ENCODE measurements at places on chromosomes 3 and 15.

- DNase-seq = no peak
These were observed 8.4 kb downstream of the PARP14 start for GRCh38 chr3:122688996-122689395.

DNA sequence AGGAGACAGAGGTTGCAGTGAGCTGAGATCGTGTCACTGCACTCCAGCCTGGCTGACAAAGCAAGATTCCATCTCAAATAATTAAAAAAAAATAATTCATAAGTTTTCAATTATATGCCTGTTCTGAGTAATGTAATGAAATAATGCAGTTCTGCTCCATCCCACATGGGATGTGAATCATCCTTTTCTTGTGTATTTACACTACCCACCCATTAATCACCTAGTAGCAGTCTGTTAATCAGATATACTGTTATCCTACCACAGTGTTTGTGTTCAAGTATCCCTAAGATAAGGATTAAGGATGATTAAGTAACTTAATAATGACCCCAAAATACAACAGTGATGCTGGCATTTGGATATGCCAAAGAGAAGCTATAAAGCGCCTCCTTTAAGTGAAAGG is 38.8 kb downstream of the PIGB start:
- no peak for DNase-seq

- no peak for DNase-seq
These were observed 87.0 kb downstream of the HHLA2 start for GRCh38 chr3:108383306-108383705.

- DNase-seq = no peak
These were observed 89.0 kb downstream of the PPCDC start for GRCh38 chr15:75112278-75112847.

DNA sequence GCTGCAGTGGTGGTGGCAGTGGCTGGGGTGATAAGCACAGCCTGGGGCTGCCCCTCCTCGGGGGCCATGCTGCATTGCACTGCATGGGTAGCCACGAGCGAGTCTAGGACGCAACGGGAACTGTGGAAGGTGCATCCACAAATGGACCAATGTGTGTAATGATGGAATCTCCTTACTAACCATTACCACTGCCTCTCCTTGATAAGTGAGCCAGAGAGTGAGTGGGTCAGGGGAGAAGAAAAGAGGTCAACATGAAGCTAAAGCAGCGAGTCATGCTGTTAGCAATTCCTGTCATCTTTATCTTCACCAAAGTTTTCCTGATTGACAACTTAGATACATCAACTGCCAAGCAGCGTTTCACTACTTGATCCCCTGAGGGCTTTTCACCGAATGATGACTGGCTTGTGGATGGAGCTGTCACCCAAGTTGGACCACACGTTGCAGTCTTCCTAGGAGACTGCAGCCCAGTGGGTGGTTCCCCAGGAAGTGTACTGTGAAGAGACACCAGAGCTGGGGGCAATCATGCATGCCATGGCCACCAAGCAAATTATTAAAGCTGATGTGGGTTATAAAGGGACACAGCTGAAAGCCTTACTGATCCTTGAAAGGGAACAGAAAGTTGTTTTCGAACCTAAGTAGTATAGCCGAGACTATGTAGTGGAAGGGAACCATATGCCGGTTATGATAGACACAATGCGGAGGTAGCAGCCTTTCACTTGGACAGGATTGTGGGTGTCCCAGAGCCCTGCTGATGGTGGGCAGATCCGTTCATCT is 20.6 kb downstream of the SAMD7 start:
- DNase-seq = no peak

DNA sequence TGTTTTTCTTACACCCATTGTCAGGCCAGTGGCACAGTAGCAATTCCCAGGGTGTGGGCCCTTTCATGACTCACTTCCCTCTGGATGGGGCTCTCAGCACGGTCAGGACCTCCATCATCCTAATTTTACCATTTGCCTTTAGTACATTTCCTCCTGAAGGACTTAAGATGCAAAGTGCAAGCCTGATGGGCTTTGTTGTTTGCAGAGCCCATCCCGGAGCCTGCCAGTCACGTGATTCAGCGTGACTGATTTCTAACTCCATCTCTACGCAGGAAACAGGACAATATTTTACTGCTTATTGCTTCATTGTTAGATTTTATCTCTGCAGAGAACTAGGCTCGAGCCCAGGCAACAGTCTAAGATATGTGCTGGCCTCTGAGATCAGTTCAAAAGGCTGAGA is 223.7 kb downstream of the PDZRN3 start:
- no peak for DNase-seq

DNA sequence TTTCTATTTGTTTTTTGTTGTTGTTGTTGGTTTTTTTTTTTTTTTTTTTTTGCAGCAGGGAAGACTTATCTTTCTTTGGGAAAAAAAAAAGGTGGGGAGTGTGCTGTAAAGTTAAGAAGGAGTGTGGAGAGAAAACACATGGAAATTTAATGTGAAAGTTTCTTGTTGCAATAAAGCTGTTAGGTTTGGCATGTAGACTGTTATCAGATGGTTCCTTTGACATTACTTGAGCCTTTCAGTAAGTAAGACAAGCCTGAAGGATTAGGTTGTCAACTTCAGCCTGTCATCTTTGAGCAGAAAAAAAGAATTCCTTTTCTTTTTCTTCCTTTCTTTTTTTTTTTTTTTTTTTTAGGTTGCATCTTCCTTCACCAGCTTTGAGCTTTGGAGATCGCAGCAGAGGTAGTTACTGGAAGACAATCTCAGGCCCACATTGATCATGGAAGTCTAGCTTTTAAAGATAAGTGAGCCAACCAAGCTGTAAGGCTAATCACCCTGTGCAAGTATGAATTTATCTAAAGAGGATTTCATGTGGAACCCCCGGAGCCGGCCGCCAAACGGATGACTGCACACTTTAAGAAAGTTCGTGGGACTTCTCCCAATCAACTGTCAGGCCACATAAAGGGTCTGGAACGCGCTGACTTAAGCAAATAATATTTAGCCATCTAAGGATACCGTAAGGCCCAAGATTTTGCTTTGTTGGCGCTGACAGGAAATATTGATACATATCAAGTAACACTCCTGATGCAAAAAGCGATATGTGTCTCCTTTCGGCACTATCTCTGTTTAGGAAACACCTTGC is 1040.1 kb upstream of the NR2F2 start:
- DNase-seq = no peak

GRCh38 chr15:64013179-64014062 is 32.9 kb downstream of the DAPK2 start:
- no peak for DNase-seq

DNA sequence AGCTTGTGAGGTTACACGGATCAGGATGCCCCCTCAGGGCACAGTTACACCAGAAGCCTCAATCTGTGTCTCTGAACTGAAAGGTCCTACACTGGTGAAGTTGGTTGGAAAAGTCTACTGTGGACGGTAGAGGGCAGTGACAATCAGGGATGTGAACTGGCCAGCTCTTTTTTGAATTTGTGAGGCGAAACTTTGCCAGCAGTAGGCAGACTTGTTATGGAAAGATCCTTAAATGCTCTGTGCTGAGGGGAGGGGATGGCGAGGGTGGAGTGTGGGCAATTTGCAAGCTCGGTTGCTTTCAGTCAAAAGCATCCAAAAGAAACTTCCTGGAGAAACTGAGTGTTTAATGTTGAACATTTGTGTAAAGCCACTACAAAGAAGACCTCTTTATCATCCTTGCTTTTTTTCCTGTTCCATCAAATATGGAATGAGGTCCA is 127.4 kb upstream of the ABHD17C start:
- peak; percentile 88 for DNase-seq

GRCh38 chr15:44735482-44736180 is 697 bp upstream of the TRIM69 start:
- DNase-seq = no peak

- no peak for DNase-seq
These were observed 145.0 kb downstream of the LRRK1 start for GRCh38 chr15:101063891-101064794.

GRCh38 chr3:108608750-108609149 is 19.2 kb downstream of the DZIP3 start:
- no peak for DNase-seq

GRCh38 chr3:108189440-108189839 is 32.8 kb downstream of the IFT57 start:
- DNase-seq = no peak

GRCh38 chr3:102972350-102972749 is 537.5 kb downstream of the ZPLD1 start:
- DNase-seq = no peak

DNA sequence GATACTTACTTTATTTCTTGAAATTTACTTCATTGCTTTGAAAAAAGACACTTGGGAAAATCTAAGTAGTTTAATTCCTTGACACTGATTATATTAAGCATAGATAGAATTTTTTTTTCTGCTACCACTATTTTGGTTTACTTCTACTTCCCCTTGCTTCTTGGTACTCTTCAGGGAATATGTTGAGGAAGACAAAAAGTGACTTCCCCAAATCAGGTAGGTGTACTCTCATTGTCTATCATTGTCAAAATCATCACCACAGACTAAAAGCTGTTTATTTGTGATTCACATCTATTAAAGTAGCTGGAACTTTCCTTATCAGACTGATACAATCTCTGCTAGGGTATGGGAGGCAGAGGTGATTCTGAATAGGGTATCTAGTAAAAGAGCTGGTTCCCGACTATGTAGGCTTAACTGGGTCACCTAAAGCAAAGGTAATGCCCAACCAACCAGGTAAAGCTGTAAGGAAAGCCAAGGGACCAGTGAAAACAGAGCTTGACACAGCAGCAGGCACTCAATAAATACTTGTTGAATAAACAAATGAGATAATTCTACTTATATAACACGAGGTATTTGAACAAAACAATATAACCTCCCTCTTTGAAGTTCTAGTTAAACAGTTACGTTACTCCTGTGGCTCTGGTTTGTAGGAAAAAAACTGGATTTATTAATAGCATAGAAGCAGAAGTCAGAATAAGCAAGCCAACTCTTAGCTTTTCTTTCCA is 346.9 kb downstream of the PLCL2 start:
- no peak for DNase-seq

DNA sequence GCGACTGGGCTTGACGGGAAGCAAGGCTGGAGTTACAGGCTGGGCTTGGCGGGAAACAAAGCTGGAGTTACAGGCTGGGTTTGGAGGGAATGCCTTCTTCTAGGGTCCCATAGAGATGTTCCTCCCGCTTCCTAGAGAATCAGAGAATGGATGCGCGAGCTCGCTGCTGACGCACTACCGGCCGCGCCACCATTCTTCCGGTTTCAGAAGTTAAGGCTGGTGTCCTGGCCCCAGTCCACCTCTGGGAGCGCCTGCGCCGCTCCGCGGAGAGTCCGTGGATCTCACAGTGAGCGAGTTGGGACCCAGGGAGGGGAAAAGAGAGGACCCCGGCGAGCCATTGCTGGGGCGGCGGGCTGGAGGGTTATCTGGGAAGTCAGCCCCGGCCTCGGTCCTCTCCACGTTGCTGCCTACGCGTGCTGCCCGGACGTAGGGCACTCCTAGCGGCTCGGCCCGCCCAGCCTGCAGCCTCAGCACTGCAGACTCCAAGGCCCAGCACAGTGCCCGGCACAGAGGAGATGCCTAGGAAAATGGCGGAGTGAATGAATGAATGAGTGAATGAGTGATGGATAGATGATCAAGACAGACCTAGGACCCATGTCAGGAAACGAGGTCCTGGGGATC is at the start of gene ZNF502:
TSS of gene ZNF502 (plus strand) at position 206 of the 621 bp plus-strand sequence. CDS start 7,602 bp downstream, outside the sequence.
- peak; percentile 57 for DNase-seq

DNA sequence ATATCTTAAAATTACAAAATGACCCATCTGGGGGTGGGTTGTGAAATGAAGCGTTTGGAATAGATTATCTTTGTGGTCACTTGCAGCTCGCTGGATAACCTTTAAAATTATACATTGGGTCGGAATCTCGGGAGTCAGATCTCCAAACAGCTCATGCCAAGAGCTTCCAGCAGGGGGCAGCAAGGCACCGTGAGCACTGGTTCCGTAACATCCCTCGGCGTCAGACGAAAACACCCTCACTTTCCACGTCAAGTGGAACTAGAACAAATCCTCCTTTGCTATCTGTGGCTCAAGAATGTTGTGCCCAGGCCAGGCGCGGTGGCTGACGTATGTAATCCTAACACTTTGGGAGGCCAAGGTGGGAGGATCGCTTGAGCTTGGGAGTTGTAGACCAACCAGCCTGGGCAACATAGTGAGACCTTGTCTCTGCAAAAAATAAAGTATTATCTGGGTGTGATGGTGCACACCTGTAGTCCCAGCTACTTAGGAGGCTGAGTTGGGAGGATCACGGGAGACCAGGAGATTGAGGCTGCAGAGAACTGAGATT is 31.1 kb downstream of the UMPS start:
- peak; percentile 76 for DNase-seq

DNA sequence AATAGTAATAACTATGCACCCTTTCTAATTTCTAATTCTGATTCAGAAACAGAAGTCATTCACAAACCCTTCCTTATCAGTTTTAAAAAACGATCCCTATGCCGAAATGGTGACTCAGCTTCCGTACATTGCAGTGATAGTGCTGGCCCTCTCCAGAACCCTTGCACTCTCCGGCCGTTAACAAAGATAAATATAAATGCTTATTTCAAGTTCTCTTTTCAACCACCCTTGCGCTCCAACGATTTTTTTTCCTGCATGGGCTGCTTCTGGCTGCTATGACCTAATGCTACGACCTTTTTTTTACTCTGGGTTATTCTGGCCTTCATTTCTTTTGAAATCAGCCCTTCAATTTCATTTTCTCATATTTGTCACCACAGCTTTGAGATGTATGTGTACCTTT is 646.2 kb downstream of the NTRK3 start:
- no peak for DNase-seq

- DNase-seq = no peak
These were observed 84.1 kb downstream of the ABHD5 start for GRCh38 chr3:43774799-43775198.

- DNase-seq = no peak
These were observed 41.6 kb downstream of the GMPS start for GRCh38 chr3:155912090-155912489.

GRCh38 chr3:177334803-177335202 is 137.5 kb upstream of the TBL1XR1 start:
- DNase-seq = no peak

DNA sequence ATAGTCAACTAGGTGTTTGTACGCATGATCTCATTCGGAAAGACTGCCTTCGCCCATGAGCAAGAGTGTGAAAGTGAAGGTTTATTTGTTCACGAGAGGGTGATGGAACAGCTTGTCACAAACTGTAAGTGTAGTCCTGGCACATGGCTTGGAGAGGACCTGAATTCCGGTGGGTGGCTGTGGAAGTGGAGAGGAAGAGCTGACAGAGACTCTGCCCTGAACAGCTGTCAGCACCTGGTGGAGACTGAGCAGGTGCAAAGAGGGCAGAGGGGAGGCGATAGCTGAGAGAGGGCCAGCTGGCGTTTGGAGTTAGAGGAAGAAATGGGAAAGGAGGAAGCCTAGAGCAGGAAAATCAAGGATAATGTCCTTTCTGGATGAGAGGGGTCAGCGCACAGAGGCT is 155.7 kb downstream of the EEFSEC start:
- no peak for DNase-seq

DNA sequence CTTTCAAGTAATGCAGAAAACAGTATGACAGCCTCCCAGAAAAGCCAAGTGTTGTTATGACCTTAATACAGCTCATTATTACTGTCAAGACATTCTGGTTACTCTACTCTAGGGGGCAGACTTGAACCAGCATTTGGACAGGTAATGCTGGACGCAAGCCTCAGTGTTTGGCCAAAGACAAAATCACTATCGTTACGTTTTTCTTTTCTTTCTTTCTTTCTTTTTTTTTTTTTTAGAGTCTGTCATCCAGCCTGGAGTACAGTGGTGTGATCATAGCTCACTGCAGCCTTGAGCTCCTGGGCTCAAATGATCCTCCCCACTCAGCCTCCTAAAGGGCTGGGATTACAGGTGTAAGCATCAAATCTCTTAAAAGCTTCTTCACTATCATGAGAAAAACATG is 29.4 kb upstream of the TMEM45A start:
- no peak for DNase-seq

GRCh38 chr15:31081588-31082250 is 19.8 kb downstream of the TRPM1 start:
- no peak for DNase-seq

GRCh38 chr15:39132070-39132469 is 448.8 kb upstream of the THBS1 start:
- no peak for DNase-seq

Measured in NCI-H446 (cell line).